ENCODE measurements at places on chromosomes 13 and 19.

GRCh38 chr13:88764103-88764502 lies 1092.9 kb downstream of the SLITRK5 start:
- DNase-seq = no peak

DNA sequence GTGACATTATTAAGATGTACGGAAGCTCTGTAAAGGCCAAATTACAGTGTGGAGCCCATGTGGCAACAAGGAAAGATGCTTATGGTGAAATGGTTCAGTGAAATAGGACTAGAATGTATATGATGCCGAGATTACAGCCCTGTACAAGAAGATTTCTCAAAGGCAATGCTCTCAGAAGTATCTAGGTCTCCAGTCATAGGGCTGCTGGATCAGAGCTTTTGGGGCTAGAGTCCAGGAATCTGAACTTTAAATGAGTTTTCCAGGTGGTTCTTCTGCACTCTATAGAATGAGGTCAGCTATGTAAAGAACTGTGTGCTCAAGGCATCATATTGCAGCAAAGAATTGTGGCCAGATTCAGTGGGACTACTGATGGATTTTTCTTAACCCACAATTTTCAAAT lies 75.4 kb upstream of the STK24 start:
- DNase-seq = no peak

GRCh38 chr13:104975272-104975671 lies 1560.2 kb downstream of the EFNB2 start:
- DNase-seq = no peak

GRCh38 chr19:48480558-48481500 lies 11.7 kb downstream of the CYTH2 start:
- DNase-seq = peak; percentile 44

- no peak for DNase-seq
These were observed 67.7 kb downstream of the DCT start for GRCh38 chr13:94411747-94412146.

- DNase-seq = peak; percentile 75
These were observed 954 bp upstream of the RASIP1 start for GRCh38 chr19:48741129-48741999.

DNA sequence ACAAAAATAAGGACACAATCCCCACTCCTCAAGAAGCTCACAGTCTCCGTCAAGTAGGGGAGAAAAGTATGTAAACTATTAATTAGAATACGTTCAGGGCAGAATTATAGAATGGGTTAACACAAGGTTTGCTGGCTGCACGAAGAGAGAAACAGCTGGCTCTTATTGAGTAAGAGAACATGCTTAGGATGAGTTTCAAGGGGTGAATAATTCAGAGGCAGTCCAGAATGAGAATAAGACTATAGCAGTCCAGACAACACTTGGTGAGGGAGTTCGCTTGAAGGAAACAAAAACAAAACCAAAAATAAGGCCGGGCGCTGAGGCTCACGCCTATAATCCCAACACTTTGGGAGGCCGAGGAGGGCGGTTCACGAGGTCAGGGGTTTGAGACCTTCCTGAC lies 61.9 kb downstream of the THSD1 start:
- DNase-seq = no peak

DNA sequence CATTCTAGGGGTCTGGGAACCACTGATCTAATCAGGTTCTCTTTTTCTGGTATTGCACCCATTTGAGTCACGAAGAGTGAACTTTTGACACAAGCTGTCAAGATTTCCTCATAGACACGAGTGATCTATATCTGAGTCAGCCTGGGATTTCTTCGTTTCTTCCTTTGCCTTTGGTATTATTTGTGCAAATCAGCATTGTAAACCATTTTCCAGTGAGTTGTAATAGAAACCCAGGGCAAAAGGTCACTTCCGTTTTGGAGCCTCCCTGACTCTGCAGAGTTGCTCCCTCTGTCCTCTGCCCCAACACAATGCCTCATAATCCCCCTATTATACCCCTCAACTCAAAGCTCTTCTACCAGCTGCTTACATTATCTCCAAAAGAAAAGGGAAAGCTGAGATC lies 615.1 kb downstream of the EFNB2 start:
- DNase-seq = peak; percentile 41

DNA sequence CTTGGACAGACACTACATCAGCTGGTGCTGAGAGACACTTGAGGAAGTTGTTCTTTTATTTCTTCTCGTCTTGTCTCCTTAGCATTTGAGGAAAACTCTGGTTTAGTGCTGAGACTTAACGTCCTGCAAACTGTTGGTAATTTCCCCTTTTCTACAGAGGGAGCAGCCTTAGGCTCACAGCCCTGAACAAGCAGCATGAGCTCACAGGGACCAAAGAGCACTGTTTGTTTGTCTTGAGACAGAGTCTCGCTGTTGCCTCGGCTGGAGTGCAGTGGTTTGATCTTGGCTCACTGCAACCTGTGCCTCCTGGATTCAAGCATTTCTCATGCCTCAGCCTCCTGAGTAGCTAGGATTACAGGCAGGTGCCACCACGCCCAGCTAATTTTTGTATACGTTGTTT lies 5.5 kb downstream of the ZNF805 start:
- DNase-seq = no peak

DNA sequence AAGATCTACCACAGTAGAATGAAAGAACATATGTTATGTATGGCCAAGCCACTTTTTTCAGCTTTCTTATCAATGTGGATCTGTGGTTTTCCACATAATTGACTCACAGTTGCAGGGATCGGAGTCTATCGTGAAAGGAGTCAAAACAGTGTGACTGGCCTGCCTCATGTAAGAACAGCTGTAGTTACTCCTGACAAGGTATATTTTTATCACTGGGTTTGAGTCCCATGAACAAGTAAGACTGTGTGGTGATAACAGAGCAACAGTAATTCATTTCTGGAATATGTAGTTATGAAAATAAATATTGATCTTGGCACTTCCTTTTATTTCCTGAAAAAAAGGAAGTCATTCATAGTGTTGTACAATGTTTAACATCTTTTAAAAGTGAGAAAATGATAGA lies 416.6 kb downstream of the KLF12 start:
- DNase-seq = no peak

- DNase-seq = no peak
These were observed 360.6 kb downstream of the TDRD3 start for GRCh38 chr13:60757501-60758215.

- DNase-seq = no peak
These were observed 459 bp upstream of the TMEM59L start for GRCh38 chr19:18612051-18612771.
